ENCODE measurements at places on chromosomes 12 and 14.

DNA sequence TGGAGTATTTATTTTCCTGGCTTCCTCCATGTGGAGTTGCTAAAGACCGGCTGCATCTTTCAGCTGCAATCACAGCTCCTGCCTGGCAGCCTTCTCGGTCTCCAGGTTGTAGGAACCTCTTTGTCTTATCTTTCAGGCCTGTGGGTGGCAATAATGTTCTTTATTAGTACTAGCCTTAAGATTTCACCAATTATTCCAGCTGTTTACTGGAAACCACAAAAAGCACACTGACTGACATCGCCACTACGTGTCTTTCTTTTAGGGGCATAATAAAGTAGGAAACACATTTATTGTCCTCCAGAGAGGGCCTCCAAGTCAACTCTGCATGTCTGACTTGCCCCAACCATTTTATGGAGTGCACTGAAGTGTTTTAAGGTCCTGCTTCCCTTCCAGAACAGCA lies 1116.5 kb upstream of the TMEM132C start:
- DNase-seq, result no peak

DNA sequence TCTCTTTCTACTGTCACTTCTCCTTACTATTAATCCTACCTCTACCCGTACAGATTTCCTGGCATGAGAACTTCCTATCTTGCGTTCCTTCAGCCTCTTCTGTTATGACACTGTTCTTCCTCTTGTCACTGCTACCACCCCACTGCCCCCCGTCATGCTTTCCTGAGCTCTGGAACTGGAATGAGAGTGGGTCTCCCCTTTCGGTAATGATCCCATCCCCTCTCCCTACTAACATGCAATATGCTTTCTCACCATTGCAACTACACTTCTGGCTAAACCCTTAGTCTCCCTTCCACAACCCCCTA lies 4.9 kb upstream of the AP1G2 start:
- DNase-seq, result no peak

DNA sequence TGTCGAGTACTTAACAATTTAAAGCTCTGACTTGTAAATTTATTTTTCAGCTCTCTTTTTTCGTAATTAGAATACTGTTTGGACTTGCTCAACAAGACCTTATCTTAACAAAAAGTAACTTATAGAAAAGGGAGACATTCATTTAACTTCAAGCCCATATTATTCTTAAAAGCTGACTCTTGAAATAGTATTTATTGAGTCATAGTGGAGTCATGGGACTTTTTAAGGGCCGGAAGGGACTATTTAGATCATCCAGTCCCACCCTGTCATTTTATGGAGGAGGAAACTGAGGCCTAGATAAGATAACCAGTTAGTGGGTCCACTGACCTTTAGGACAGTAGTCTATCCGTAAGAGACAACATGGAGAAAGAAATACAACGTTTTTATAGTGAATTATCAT lies 1.5 kb downstream of the RAP1B start:
- no peak for DNase-seq

DNA sequence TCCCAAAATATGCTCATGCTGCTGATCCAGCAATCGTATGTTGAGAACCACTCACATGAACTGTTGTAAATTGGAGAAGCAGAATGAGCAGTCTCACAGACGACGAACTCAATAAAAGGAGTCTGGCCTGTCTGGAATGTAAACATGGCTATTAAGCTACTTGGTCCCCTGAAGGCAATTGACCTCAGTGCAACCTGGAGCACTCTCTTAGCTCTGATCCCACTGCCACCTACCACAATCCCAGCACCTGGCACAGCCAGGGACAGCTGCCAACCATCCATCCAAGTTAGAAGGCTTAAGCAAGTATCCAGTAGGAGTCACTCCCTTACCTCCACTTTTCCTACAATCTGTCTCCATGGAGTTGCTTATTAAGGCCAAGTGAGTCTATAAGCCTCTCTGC lies 406.9 kb upstream of the CLEC14A start:
- no peak for DNase-seq

DNA sequence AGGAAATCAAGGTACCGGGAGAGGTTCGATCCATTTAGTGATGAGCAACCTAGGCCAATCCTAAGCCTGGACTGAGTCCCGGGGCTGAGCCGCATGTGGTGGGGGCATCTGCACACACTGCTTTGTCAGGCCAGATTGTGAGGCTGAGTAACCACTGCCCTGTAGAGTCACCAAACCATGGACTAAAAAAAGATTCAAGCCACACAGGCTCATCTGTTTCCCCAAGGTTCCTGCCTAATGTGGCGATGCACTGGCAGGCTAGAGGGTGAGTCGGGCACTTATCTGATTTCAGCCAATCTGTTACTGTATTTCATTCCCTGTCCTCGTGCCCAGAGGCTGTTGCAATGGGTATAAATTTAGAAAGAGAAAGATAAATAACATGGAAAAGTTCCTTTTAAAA lies 140.8 kb downstream of the TTC7B start:
- no peak for DNase-seq

DNA sequence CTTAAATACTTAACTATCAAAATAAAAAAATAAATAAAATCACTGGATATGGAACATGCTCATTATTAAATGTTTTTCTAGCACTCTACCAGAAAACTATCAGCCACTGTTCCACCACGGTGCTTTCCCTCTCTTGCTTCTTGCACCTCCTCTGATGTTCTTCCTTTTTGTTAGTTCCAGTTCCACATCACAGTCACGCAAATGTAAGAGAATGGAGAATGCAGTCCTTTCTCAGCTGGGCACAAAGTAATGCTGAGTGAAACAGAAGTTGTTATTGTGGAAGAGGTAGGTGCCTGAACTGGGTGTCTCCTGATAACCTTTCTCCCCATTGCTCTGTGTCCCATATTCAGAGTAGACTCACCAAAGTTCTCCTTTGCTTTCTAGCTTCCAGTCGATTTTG lies 1116.9 kb upstream of the TMEM132C start:
- no peak for DNase-seq

- no peak for DNase-seq
Observed at GRCh38 chr12:116474331-116474730, 84.8 kb upstream of the MAP1LC3B2 start.

DNA sequence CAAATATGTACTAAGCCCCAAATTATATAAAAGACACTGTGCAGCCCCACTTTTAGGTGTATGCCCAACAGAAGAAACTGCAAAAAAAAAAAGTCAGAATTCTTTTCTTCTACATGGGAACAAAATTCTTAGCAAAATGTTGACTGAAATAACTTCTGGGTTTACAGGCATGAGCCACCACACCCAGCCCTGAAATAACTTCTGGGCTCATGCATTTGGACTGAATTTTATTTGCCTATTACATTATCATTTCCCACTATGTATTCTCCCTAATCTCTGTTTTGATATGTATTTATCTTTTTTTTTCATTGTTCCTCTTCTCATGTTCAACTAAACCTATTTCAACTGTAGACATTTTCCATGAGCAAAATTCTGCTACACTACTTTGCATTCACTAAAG lies 169.2 kb downstream of the GRIN2B start:
- DNase-seq, result no peak

DNA sequence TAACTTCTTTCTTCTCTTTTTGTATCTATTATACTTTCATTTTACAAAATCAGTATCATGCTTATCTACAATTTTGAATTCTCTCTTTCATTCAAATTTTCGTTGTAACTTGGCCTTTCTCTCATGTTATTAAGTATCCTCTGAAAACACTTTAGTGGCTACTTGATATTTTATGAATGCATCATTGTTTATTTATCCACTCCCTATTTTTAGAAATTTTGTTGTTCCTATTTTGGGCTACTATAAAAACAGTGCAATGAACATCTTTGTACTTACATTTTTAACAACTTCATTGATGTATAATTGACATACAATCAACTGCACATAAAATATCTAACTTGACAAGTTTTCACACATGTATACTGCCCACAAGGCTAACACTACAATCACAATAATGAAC lies 44.0 kb upstream of the AMIGO2 start:
- no peak for DNase-seq

GRCh38 chr12:12115514-12115913 lies 44.8 kb downstream of the BCL2L14 start:
- DNase-seq, result no peak

DNA sequence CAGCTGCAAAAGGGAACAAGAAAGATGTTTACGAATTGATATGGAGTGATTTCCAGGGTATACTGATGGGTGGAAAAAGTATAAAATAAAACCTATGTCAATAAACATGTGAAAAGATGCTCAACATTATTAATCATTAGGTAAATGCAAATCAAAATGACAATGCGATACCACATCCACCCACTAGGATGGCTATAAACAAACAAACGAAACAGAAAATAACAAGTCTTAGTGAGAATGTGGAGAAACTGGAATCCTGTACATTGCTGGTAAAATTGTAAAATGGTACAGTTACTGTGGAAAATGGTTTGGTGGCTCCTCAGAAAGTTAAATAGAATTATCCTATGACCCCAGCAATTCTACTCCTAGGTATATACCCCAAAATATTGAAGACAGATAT lies 9.5 kb upstream of the BEST3 start:
- no peak for DNase-seq

- no peak for DNase-seq
Observed at GRCh38 chr12:113162102-113163029, 12.8 kb downstream of the CFAP73 start.

DNA sequence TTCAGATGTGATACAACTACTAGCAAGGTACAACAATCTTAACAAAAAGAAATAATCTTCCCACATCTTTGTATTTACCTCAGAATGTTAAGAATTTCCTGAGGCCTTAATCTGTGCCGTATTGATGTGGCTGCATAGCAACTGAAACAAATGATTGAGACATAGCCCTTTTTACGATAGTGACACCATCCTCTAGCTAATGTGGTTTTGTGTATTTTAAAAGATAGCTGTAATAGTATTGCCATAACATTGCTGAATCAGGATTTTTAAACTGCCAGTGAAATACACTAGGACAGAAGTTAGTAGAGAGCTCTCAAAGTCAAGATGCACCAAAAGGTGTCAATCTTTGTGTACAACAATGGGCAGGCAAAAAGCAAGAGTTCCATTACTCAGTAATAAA lies 11.9 kb downstream of the NPAS3 start:
- no peak for DNase-seq
